ENCODE measurements at places on chromosomes 7 and 10.

- H3K27ac ChIP-seq = no peak overlapping the region
- peaks cover 12% of the 10 kb centered on the region for H3K4me1 ChIP-seq
- H3K4me3 ChIP-seq = no peak overlapping the region
- no peaks in the 10 kb centered on the region for H3K27me3 ChIP-seq
Measured at GRCh38 chr7:36278069-36278619, 111.5 kb upstream of the ANLN start.

DNA sequence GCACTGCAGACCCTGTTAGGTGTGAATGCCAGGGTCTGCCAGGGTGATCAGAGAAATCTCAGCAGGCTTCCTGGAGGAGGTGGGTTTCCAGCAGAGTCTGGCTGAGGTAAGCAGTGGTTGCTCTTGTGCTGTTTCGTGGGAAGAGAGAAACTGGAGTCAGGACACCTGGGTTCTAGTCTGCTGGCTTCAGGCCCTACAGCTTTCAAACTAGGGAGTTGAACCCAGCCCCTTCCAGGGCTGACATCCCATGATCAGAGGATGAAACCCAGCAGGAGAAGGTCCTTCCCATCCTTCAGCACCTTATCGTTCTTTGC, 116.8 kb downstream of the CDH23 start:
- H3K27me3 ChIP-seq = no peaks in the 10 kb centered on the region
- DNase-seq = no peak
- no peaks in the 10 kb centered on the region for H3K4me1 ChIP-seq
- H3K27ac ChIP-seq = no peak overlapping the region

DNA sequence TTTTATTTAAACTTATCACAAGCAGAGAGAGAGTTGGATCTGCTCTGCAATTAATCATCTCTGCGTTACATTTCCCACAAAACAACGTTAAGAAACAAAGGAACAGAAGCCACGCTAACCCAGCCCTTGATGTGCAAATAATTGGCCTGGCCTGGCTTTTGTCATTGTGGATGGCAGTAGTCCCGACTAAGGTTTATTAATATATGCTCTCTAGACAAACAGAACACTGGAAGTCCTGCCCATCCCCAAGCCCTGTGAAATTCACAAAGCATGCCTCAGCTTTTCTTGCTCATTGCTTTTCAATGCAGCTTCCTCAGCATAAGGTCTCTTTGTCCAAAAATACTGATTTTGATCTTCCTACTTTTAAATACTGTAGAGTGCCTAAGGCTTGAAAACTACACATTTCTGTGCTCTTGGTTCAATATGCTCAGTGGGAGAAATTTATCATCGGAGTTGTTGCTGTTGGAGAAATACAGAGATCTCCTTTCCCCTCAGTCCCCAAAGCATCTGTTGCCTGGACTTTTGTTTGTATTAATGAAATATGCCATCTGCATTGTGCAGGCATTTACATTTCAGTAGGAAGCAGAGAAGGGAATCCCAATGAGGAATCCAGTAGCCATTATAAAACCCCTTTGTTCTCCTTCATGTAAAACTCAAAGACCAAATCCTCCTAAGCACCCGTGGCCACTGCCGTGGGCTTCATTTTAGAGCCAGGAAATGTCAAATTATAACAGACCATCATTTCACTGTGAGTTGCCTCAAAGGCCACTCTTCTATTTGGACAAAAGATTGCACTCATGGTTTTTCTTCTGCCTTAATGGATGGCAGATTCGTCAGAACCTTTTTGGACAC, 61.1 kb downstream of the SORCS1 start:
- no peaks in the 10 kb centered on the region for H3K36me3 ChIP-seq
- no peak for DNase-seq
- H3K27ac ChIP-seq = no peak overlapping the region
- H3K27me3 ChIP-seq = no peaks in the 10 kb centered on the region

DNA sequence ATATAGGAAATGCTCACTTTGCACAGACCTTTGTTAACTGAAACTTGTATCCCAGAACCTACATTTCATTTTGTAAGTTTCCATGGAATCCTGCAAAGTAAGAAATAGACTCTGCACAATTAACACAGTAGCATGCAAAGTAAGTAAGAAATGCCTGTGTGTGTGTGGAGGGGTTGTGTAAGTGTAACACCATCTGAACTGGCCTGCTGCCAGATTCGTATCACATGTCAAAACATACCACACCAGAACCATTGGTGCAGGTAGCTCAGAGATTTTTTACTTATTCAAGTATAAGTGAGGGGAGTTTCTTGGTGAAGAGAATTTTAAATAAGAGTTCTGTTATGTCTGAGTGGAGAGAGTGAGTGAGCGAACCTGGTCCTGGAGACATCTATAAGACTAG, 17.9 kb upstream of the DDX21 start:
- DNase-seq = no peak
- peak overlapping the region; percentile 65 for H3K27ac ChIP-seq
- no peak overlapping the region for H3K4me3 ChIP-seq
- H3K4me1 ChIP-seq = peaks cover 2% of the 10 kb centered on the region
- H3K27me3 ChIP-seq = no peaks in the 10 kb centered on the region
